ENCODE measurements at places on chromosomes 6 and 20. TPM values are rescaled to one million over a fixed set of nuclear protein-coding genes. Genes with fewer than 3 reads are reported as not detected.

RHAG gene
- polyA plus RNA-seq: 1.3 TPM

NFYA gene
- polyA plus RNA-seq: 29.3 TPM

MUCL3 gene
- polyA plus RNA-seq: 0.04 TPM

GRCh38 chr6:150191809-150192208 lies 49.0 kb downstream of the PPP1R14C start:
- peaks cover 18% of the 10 kb centered on the region for H3K4me1 ChIP-seq
- no peaks in the 10 kb centered on the region for H3K36me3 ChIP-seq
- H3K27me3 ChIP-seq: no peaks in the 10 kb centered on the region
- DNase-seq: no peak

GRCh38 chr6:28710466-28711191 lies 184.9 kb downstream of the GPX5 start:
- H3K36me3 ChIP-seq: no peaks in the 10 kb centered on the region
- no peak overlapping the region for H3K27ac ChIP-seq
- no peak overlapping the region for H3K4me3 ChIP-seq
- no peak for DNase-seq

DNA sequence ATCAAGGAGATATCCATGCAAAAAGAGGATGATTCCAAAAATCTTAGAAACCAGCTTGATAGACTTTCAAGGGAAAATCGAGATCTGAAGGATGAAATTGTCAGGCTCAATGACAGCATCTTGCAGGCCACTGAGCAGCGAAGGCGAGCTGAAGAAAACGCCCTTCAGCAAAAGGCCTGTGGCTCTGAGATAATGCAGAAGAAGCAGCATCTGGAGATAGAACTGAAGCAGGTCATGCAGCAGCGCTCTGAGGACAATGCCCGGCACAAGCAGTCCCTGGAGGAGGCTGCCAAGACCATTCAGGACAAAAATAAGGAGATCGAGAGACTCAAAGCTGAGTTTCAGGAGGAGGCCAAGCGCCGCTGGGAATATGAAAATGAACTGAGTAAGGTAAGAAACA lies 10.1 kb upstream of the SNRNP48 start:
- peaks cover 73% of the 10 kb centered on the region for H3K36me3 ChIP-seq
- H3K27ac ChIP-seq: no peak overlapping the region
- no peak for DNase-seq
- H3K27me3 ChIP-seq: no peaks in the 10 kb centered on the region

DNA sequence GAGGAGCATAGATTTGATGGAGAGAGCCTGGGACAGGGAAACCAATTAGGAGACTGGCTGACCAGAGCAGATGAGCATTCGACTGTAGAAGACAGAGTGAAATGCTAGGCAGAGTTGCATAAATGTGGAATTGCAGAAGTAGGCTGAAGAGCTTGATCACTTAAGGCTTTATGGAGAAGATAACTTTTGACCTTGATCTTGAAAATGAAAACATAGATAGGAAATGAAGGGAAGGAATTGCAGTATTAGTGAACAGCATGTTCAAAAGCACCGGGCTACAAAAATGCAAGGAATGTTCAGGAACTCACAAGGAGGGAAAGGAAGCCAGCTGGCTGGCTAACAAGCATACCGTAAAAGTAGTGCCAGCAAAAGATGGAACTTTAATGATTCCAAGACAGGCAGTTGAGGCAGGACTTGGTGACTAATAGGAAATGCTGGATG lies 20.5 kb upstream of the LTV1 start:
- H3K4me3 ChIP-seq: no peak overlapping the region
- no peak for DNase-seq
- no peaks in the 10 kb centered on the region for H3K27me3 ChIP-seq
- no peak overlapping the region for H3K27ac ChIP-seq

DNA sequence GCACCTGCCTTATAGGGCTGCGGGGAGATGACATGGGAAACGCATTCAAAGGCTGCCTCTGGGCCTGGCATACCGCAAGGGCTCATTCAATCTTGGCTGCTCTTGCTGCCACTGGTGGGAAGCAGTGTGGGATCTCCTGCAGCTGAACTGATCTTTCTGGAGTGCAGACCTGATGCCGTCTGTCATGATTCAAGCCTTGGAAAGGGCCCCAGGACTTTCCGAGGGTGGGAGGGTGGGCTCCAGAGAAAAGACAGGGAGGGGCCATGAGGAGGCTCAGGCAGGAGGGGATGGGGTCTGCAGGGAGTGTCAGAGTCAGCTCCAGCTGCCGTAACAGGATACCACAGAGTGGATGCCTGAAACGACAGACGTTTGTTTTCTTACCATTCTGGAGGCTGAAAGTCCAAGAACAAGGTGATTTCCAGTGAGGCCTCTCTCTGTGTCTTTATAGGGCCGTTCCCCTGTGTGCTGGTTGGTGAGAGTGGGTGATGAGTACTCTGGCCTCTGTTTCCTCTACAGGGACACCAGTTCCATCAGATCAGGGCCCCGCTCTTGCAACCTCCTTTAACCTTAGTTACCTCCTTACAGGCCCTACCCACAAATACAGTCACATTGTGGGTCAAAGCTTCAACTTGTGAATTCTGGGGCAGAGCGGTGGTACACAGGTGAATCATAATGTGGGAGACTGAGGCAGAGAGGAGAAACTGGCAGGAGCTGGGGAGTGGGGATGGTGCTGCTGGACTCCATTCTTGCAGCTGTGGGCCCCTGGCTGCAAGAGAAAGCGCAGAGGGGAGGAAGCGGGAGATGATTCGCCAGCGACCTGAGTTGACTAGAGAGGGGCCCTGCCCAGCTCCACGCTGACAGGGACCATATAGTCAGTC lies 148.4 kb downstream of the SYCP2 start:
- H3K27ac ChIP-seq: no peak overlapping the region
- H3K4me3 ChIP-seq: no peak overlapping the region
- DNase-seq: no peak
- no peaks in the 10 kb centered on the region for H3K27me3 ChIP-seq
- H3K4me1 ChIP-seq: peaks cover 3% of the 10 kb centered on the region

DNA sequence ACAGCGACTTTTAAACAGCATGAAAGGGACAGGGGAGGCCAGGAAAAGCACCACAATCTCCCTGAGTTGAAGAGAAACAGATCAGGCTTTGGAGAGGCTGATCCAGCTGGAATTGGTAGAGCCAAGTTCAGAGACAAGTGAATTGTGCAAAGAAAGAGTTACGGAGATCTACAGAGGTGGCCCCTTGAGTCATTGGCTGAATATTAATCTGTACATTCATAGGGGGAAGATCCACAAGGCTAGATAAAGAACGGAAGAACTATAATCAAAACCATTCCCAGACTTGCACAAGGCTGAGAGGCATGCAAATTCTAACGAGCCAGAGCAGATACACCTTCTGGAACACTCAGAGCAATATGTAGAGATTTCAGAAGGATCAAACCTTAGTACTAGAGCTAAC lies 14.2 kb upstream of the FOXQ1 start:
- no peak overlapping the region for H3K27ac ChIP-seq
- H3K27me3 ChIP-seq: peaks cover 3% of the 10 kb centered on the region
- no peak overlapping the region for H3K4me3 ChIP-seq
- H3K4me1 ChIP-seq: no peaks in the 10 kb centered on the region
- no peaks in the 10 kb centered on the region for H3K36me3 ChIP-seq
- DNase-seq: no peak

DNA sequence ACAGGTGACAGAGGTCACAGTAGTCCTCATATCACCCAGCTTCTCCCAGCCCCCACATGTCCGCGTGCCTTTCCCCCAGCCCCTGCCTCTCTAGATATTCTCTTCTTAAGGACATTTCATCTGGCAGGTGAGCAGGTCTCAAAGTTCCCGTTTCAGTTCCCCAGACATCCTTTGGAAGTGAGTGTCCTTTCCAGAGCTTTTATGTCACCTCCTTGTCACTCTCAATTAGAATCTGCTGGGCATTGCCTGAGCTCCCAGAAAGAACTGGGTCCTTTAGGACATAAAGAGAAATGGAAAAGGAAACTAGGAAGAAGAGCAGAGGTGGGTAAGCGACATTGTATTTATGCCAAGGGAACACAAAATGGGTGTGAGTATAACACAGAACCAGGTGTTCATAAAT lies 66.9 kb upstream of the CEP85L start:
- no peaks in the 10 kb centered on the region for H3K4me1 ChIP-seq
- no peak overlapping the region for H3K27ac ChIP-seq
- no peaks in the 10 kb centered on the region for H3K27me3 ChIP-seq
- H3K36me3 ChIP-seq: no peaks in the 10 kb centered on the region
- no peak overlapping the region for H3K4me3 ChIP-seq

DNA sequence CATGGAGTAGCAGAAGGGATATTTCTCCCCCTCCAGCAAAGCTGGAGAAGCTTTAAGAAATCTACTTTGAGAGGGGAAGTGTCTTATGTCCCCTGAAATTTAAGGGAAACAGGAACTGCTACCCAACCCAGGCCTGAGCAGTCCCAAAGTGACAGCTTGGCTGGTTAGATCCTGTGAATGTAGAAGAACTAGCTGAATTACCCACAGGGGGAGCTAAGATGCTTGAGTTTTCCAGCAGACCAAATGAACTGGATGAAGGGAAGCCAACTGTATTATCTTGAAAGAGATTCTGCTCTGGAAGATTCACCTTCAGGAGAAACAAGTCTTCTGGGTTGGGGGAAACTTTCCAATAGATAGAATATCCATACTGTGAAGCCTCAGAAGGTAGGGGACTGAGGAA lies 303.3 kb upstream of the MMS22L start:
- no peak for DNase-seq
- H3K27me3 ChIP-seq: no peaks in the 10 kb centered on the region
- H3K36me3 ChIP-seq: no peaks in the 10 kb centered on the region
- no peaks in the 10 kb centered on the region for H3K4me1 ChIP-seq
- H3K4me3 ChIP-seq: no peak overlapping the region

DNA sequence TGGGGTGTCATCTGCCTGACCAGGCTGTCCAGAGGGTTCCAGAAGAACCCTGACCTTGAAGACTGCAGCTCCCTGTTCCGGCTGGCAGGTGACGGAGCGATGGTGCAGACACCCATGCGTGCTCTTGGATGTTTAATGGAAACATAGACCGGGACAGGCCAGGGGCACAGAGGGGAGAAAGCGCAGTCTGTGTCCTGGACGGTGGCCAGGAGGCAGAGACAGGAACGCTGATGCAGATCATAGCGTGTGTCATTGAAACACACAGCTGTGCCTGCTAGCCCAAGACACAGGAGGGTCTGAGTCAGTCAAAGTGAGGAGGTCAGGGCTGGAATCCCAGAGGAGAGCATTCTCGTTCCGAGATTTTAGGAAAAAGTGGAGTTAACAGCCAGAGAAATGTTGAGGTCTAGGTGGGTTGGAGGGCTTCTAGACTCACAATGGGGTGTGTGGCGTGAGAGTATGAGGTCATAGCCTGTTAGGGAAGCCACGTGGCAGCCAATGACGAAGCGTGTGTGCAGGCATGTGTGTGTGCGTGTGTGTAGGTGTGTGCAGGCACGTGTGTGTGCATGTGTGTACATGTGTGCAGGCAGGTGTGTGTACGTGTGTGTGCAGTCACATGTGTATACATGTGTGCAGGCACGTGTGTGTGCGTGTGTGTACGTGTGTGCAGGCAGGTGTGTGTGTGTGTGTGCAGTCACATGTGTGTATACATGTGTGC lies 167.0 kb downstream of the ERMARD start:
- H3K36me3 ChIP-seq: no peaks in the 10 kb centered on the region
- peaks cover 4% of the 10 kb centered on the region for H3K4me1 ChIP-seq
- no peak overlapping the region for H3K4me3 ChIP-seq
- no peak for DNase-seq

DNA sequence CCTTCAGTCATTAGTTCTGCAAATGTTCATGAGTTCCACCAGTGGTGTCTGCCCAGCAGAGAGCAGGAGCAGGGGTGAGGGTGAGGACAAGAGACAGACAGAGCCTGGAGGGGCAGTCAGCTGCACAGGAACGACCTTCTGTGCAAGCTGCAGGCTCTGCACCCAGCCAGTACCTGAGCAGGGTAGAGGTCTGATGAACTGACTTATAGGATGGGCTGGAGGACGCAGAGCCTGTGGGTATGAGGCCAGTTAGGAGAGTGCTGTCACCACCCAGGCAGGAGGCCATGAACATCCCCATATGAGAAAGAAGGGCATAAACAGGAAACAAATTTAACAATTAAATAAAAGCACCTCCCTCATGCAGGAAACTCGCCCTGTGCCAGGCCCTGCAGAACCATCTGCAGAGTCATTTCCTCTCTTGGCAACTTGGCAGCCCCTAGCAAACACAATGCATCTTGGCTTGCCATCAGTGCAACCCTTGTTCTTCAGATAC lies 17.9 kb downstream of the C6orf15 start:
- H3K27ac ChIP-seq: no peak overlapping the region
- no peaks in the 10 kb centered on the region for H3K27me3 ChIP-seq
- H3K4me1 ChIP-seq: no peaks in the 10 kb centered on the region
- H3K36me3 ChIP-seq: no peaks in the 10 kb centered on the region
- no peak for DNase-seq

DNA sequence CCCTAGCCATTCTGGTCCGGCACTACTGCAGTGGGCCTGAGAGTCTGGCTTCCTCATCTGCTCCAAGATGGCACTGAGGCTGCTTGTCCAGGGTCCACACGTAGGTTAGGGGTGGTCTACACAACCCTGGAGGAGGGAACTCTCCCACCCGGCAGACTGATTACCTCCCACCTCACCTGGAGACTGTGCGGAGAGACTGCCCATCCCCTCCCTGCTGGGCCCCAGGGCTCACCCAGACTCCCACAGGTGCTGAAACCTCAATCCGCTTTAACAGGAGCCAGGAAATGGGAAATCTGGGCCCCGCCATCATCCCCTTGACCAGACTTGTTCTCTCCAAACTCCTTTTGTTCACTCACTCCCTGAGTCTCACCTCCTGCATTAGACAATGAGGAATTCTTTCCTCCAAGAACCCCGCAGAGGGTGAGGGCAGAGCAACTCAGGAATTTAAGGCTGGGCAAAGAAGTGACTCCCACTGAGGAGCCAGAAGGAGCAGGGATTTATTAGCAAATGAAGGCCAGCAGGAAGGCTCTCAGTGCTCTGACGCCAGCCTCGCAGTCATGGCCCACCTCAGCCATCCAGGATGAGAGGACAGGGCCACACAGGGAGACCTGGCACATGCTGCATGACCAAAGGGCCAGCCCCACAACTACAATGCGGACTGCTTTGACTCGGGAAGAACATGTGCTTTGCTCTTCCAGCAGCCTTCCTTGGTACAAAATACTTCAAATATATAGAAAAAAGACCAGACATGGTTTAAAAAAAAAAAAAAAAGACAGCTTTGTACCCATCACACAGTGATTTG lies 53.0 kb downstream of the CDK5RAP1 start:
- H3K4me3 ChIP-seq: no peak overlapping the region
- no peaks in the 10 kb centered on the region for H3K27me3 ChIP-seq
- no peaks in the 10 kb centered on the region for H3K4me1 ChIP-seq

- no peak for DNase-seq
- no peak overlapping the region for H3K4me3 ChIP-seq
- H3K27ac ChIP-seq: no peak overlapping the region
- H3K27me3 ChIP-seq: no peaks in the 10 kb centered on the region
- no peaks in the 10 kb centered on the region for H3K4me1 ChIP-seq
- no peaks in the 10 kb centered on the region for H3K36me3 ChIP-seq
Measured at GRCh38 chr6:42292004-42292740, 74.5 kb upstream of the MRPS10 start.

- H3K36me3 ChIP-seq: no peaks in the 10 kb centered on the region
- H3K27ac ChIP-seq: peak overlapping the region; percentile 75
- H3K27me3 ChIP-seq: no peaks in the 10 kb centered on the region
- peaks cover 22% of the 10 kb centered on the region for H3K4me1 ChIP-seq
Measured at GRCh38 chr6:146913842-146914488, 290.3 kb upstream of the STXBP5 start.

Measured in large intestine (tissue), 12 donors.